ENCODE measurements at places on chromosomes 2 and 18. TPM values are rescaled to one million over a fixed set of nuclear protein-coding genes. Genes with fewer than 3 reads are reported as not detected.
A peak's percentile ranks its signal among the peaks of the same experiment; 100 is the strongest.

GRCh38 chr2:234401426-234401825 lies 95.5 kb downstream of the ARL4C start:
- no peak for DNase-seq

GRCh38 chr2:36511858-36512603 lies 85.9 kb downstream of the FEZ2 start:
- DNase-seq = no peak

- no peak for DNase-seq
These were observed 264.8 kb downstream of the C1D start for GRCh38 chr2:67797801-67798540.

DNA sequence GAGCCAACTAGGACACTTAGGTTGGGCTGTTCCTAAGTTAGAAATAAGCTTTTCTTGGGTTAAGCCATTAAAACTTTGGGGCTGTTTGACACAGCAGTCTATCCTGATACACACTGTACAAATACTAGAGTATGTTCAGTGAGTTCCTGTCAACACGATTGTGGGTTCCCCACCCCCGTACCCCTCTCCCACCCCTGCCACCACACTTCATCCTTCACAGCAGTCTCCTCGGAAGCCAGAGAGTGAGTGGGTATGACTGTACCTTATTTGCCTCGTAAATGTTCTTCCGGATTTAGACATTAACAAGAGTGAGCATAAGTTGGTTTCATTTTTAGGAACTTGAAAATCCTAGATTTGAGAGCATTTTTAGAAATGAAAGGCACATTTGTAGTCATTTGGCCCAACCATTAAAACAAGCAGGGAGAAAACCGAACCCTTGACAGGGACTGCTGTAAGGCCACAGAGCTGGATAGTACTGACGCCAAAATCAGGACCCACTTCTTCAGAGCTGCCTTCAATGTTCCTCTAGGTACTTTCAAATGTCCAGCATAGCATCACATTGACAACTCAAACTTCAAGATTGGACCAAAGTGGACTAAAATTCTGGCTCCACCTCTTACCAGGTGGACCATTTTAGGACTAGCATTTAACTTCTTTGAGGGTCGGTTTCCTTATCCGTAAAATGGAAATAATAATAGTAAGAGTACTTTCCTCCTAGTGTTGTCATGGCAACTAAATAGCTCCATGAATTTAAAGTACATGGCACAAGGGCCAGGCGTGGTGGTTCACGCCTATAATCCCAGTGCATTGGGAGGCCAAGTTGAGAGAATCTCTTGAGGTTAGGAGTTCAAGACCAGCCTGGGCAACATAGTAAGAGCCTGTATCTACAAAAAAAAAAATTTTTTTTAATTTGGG lies 166.3 kb upstream of the SERTAD2 start:
- peak; percentile 37 for DNase-seq

GRCh38 chr2:58702302-58702885 lies 461.3 kb upstream of the FANCL start:
- no peak for DNase-seq

DNA sequence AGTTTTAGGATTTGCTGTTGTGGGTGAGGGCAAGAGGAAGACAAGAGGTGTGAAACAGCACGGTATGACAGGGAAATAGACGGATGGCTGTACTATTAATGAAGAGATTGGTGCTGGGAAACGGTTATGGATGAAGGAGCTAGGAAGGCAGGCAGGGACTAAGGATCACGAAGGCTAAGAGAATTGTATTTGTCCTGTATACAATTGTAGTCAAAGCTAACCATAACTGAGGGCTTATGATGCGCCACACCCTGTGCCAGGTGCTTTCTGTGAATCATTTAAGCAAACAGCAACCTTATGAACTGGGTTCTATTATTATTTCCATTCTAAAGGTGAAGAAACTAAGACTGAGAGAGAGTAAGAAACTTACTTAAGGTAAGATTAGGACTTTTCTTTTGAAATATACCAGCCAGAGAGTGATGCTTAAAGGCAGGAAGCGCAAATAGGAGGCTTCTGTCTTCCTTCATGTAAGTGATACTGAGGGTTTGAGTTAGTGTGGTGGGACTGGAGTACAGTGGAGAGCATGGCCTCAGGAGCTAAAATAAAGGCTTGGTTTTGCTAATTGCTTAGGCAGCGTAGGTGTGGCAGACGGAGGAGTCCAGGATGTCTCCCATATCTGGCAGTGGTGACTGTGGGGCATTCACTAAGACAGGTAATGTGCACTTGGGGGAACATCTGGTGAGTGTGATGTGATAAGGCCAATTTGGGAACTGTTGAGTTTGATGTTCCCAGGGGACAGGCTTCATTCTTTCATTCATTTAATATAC lies 85.8 kb downstream of the PLEKHM3 start:
- DNase-seq = no peak

GRCh38 chr2:8581234-8581561 lies 100.7 kb upstream of the ID2 start:
- DNase-seq = no peak

GRCh38 chr18:32337347-32337746 lies 133.3 kb downstream of the GAREM1 start:
- no peak for DNase-seq

- no peak for DNase-seq
These were observed 43.2 kb downstream of the CYB5A start for GRCh38 chr18:74248595-74248994.

GRCh38 chr2:102618452-102619413 lies 620 bp upstream of the SLC9A2 start:
- peak; percentile 41 for DNase-seq

Gene AFF3
- 1.8 TPM for total RNA-seq

Gene GREB1L
- not detected for total RNA-seq

Gene CPLX4
- total RNA-seq = not detected

Gene IL36RN
- not detected for total RNA-seq

Gene APCDD1
- total RNA-seq = not detected

Gene MARCHF4
- total RNA-seq = not detected

Gene SNORC
- total RNA-seq = 2.1 TPM

Gene CCDC148
- not detected for total RNA-seq
